Endothelial cell of umbilical vein (primary cell): ENCODE measurements at places on chromosomes 11 and 22. TPM values are rescaled to one million over a fixed set of nuclear protein-coding genes. Genes with fewer than 3 reads are reported as not detected.

DNA sequence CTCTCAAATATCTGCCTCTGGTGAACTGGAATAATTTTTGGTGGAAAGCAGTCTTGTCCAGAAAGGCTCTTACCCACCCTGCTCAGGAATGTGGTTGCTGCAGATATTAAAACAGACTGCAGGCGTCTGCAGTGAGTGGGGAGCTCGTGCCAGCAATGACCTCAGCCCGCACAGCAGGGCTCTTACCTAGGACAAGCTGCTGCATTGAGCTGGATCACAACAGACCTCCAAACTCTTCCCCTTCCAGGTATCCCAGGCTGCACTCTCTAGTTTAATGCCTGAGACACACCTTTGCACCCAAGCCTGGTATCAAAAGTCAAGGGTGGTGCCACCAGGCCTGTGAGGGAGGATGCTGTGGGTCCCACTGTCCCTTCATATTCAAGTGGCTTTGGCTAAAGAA lies 69.7 kb upstream of the CDON start:
- H3K36me3 ChIP-seq = no peaks in the 10 kb centered on the region
- no peak overlapping the region for H3K4me3 ChIP-seq
- no peaks in the 10 kb centered on the region for H3K4me1 ChIP-seq

- no peaks in the 10 kb centered on the region for H3K27me3 ChIP-seq
- H3K4me1 ChIP-seq = peaks cover 7% of the 10 kb centered on the region
- no peak for DNase-seq
- no peak overlapping the region for H3K27ac ChIP-seq
These were observed 46.5 kb downstream of the FEZ1 start for GRCh38 chr11:125449565-125449964.

GRCh38 chr22:17086296-17086695 lies 1.5 kb downstream of the IL17RA start:
- peaks cover 18% of the 10 kb centered on the region for H3K4me1 ChIP-seq
- no peaks in the 10 kb centered on the region for H3K27me3 ChIP-seq

RAG2 gene
- not detected in 2 replicates for total RNA-seq

ACR gene
- 4.1 and 4.9 TPM in 2 replicates for total RNA-seq
